ENCODE measurements at places on chromosomes 3 and 15. TPM values are rescaled to one million over a fixed set of nuclear protein-coding genes. Genes with fewer than 3 reads are reported as not detected.
A peak's percentile ranks its signal among the peaks of the same experiment; 100 is the strongest.

XRN1 gene
- 20.1 TPM for total RNA-seq

DNA sequence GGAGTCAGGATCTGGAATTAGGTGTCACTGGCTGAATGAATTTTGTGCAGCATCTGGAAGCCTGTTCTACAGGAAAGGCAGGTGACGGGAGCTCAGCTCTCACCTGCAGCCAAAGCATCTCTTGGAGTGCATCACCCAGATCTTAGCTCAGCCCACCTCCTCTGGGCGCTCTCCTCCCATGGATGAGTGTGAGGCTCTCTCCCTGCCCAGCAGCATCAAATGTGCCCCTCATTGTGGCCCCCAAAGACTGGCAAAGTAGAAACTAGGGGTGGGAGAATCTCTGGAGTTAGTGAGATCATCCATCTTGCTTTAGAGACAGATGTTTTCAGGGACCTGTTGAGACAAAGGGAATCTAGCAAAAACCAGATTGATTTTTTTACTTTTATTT lies 68.7 kb downstream of the SENP2 start:
- no peak overlapping the region for H3K4me3 ChIP-seq
- H3K27ac ChIP-seq: peak overlapping the region; percentile 82
- no peaks in the 10 kb centered on the region for H3K27me3 ChIP-seq
- H3K36me3 ChIP-seq: no peaks in the 10 kb centered on the region
- DNase-seq: no peak

DNA sequence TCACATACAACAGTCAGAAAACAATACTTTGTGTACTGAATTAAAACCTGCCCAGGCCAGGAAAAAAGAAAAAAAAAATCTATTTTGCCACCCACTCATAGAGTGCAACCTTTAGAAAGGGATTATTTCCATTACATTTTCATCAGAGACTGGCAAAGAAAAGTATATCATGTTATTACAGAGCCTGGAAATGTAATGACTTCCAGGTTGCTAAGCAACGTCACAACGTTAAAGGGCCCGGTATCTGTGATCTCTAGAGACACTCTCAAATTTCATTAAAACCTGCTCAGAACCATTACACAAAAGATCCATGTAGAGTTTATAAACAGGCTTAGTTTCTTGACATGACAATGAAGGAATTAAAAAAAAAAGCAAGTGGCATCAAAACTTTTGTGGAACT lies 170.5 kb downstream of the CTNNB1 start:
- no peak overlapping the region for H3K27ac ChIP-seq
- H3K4me1 ChIP-seq: peaks cover 3% of the 10 kb centered on the region
- DNase-seq: no peak
- no peaks in the 10 kb centered on the region for H3K36me3 ChIP-seq

DNA sequence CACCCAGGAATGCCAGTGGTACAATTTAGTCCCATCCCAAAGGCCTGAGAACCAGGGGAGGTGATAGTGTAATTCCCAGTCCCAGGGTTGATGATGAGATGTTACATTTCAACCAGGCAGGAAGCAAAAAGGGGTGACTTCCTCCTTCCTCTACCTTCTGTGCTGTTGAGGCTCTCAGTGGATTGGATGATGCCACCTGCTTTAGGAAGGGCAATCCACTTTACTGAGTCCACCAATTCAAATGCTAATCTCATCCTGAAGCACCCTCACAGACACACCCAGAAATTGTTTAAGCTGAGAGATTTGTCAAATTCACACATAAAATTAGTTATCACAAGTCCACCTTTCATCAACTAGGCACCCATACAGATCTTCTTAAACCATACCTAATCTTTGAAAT lies 418.5 kb upstream of the GOLIM4 start:
- no peaks in the 10 kb centered on the region for H3K36me3 ChIP-seq
- H3K4me1 ChIP-seq: no peaks in the 10 kb centered on the region
- no peak overlapping the region for H3K27ac ChIP-seq
- H3K27me3 ChIP-seq: no peaks in the 10 kb centered on the region
- DNase-seq: no peak

GRCh38 chr3:131107637-131108433 lies 81.2 kb downstream of the NEK11 start:
- H3K36me3 ChIP-seq: no peaks in the 10 kb centered on the region
- H3K4me3 ChIP-seq: no peak overlapping the region
- no peaks in the 10 kb centered on the region for H3K27me3 ChIP-seq
- no peak for DNase-seq
- H3K4me1 ChIP-seq: no peaks in the 10 kb centered on the region

- H3K27me3 ChIP-seq: no peaks in the 10 kb centered on the region
- no peak for DNase-seq
- no peaks in the 10 kb centered on the region for H3K36me3 ChIP-seq
Measured at GRCh38 chr3:179853176-179853575, 183.6 kb downstream of the PEX5L start.

GRCh38 chr15:59313641-59314332 lies 58.9 kb downstream of the MYO1E start:
- DNase-seq: no peak
- H3K27me3 ChIP-seq: no peaks in the 10 kb centered on the region
- H3K27ac ChIP-seq: peak overlapping the region; percentile 76
- H3K4me3 ChIP-seq: no peak overlapping the region

GRCh38 chr15:101026656-101027272 lies 107.6 kb downstream of the LRRK1 start:
- H3K4me3 ChIP-seq: no peak overlapping the region
- no peaks in the 10 kb centered on the region for H3K27me3 ChIP-seq
- H3K27ac ChIP-seq: no peak overlapping the region
- peaks cover 82% of the 10 kb centered on the region for H3K36me3 ChIP-seq
